ENCODE measurements at places on chromosomes 11 and 22. TPM values are rescaled to one million over a fixed set of nuclear protein-coding genes. Genes with fewer than 3 reads are reported as not detected.

CTSF gene
- total RNA-seq = 3.5 TPM

LAYN gene
- total RNA-seq = 0.89 TPM

RPS25 gene
- 1,196 TPM for total RNA-seq

OR8D1 gene
- total RNA-seq = not detected

SNAP29 gene
- 36.0 TPM for total RNA-seq

- no peak for DNase-seq
Measured at GRCh38 chr11:124470561-124471227, 25.2 kb upstream of the OR8B8 start.

DNA sequence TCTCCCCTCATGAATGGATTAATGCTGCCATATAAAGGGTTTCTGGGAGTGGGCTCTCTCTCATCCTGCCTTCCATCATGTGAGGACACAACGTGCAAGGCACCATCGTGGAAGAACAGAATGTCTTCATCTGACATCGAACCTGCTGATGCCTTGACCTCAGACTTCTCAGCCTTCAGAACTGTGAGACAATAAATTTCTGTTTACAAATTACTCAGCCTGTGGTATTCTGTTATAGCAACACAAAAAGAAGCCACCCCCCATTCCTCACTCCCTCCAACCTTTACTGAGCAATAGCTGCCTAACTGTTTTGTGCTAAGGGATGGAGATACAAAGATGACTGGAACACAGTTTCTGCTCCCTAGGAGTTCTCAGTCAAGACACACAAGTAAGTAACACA lies 106.1 kb upstream of the PLET1 start:
- no peak for DNase-seq

DNA sequence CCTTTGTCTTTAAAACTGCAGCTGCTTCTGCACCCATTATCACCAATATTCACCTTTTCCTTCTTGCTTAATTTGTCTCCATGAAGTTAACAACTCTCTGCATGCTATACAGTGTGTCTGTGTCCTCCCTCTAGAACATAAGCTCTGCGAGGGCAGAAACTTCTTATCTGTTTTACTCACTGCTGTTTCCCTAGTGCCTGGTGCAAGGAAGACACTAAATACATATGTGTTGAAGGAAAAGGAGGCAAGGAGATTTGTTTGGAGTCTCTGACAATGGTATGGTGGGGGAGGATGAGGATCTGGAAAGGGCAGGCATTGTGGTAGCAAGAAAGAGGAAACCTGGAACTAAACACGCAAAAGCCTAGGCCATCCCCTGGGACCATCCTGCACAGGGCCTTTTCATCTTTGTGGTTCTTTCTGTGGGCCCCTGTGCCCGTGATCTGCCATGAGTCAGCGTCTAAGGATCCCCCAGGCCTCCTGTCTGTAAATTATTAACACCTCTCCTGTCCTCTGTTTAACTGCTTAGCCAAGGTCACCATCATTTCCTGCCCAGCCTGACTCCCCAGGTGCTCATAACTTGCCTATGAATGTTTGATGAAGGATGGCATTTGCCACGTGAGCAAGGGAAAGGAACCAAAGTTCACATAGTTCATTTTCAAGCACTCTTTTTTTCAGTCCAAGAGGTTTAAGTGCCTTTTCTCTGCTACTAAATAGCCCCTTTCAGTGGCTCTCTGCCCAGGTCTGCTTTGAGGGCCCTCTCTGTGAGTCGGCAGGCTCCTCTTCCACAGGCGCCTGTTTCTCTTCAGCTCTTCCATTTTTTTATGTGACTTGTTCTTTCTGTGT lies 131.1 kb downstream of the RASSF10 start:
- DNase-seq = no peak

DNA sequence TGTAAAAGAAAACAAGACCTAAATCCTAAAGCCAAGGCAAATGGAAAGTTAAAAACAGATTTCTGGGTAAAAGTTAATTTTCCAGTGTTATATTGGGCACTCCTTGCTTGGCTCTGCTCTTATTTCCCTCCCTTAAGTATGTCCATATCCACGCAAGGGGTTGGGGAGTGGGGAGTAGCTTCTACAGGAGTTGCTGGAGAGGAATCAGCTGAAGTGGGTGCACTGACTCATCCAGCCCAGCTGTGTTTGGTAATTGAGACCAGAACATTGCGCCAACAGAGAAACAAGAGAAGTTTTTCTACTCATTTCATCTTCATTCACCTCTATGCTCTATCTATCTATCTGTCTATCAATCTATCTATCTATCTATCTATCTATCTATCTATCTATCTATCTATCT lies 298.4 kb upstream of the PDGFD start:
- DNase-seq = no peak

DNA sequence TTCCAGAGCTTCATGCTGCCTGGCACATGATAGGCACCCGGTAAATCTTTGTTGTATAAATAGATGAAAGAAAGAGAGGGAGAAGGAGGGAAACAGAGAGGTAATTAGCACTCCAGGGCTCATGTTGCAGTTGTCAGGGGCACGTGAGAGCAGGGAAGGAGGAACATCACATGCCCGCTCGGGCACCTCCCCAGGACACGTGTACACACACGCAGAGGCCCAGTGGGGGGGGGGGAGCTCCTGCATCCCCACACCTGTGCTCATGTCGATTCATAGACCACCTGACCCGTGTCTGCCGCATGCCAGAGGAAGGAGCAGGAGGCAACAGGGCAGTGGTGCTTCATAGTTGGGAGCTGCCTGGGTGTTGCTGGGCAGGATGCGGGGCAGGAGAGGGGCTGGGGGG lies 37.1 kb upstream of the NNMT start:
- no peak for DNase-seq

GRCh38 chr11:74819400-74819799 lies 70.8 kb downstream of the RNF169 start:
- no peak for DNase-seq

DNA sequence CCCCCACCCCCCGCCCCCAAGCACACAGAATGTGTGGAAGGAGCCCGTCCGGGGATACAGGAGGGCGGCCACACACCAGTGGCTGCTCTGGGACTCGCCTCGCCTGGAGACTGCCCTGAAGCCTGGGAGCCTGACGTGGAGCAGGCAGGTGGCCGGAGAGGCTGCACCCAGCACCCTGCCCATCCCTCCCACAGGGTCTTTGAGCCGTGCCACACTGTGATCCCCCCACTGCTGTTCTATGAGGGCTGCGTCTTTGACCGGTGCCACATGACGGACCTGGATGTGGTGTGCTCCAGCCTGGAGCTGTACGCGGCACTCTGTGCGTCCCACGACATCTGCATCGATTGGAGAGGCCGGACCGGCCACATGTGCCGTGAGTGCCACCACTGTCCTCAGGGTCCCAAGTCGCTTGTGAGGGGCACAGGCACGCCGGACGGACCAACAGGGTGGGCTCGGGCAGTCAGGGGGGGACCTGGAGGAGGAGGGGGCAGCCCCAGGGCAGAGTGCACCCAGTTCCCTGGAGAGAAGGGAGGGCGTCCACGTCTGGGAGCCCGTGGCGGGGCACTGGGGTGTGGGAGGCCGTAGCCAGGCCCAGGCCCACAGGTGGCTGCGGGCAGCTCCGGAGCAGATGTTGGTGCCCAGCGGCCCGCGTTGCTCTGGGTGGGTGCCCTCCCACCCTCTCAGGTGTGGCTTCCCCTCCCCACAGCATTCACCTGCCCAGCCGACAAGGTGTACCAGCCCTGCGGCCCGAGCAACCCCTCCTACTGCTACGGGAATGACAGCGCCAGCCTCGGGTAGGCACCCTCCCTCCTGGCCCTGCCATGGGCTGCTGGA lies 27.0 kb upstream of the MUC5B start:
- no peak for DNase-seq

- DNase-seq = no peak
Measured at GRCh38 chr22:47515384-47516125, 753.1 kb downstream of the TBC1D22A start.

DNA sequence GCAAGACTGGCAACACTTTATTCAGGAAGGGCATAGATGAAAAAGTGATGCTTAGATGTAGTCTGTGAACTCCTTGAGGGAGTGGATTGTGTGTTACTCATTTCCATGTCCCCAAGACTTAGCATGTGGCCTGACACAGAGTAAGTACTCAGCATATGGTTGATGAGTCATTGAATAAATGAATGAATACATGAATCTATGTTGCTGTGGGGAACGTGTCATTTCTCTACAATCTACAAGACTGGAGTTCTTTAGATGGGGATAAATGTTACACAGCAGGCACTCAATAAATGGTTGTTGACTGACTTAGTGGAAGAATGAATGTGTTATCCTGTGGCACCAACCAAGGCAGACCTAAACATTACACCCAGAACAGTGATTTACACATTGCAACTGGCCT lies 17.9 kb downstream of the BPIFC start:
- no peak for DNase-seq

DNA sequence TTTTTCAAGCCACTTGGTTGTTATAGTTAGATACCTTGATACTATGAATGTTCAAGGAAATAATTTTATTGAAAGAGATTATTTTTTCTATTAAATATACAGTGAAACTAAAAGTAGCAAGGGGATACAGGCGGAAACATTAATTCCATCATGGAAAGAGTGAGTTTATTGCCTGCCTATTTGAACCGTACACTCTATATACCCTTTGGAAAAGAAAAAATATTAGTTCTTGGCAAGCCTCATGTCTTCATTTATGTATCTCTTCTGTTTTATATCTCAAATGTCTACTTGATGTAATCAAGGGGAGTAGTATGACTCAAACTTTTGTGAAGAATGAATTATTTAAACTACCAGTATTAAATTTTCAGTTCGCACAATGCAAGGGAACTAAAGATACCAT lies 54.0 kb downstream of the GAS2 start:
- DNase-seq = no peak

DNA sequence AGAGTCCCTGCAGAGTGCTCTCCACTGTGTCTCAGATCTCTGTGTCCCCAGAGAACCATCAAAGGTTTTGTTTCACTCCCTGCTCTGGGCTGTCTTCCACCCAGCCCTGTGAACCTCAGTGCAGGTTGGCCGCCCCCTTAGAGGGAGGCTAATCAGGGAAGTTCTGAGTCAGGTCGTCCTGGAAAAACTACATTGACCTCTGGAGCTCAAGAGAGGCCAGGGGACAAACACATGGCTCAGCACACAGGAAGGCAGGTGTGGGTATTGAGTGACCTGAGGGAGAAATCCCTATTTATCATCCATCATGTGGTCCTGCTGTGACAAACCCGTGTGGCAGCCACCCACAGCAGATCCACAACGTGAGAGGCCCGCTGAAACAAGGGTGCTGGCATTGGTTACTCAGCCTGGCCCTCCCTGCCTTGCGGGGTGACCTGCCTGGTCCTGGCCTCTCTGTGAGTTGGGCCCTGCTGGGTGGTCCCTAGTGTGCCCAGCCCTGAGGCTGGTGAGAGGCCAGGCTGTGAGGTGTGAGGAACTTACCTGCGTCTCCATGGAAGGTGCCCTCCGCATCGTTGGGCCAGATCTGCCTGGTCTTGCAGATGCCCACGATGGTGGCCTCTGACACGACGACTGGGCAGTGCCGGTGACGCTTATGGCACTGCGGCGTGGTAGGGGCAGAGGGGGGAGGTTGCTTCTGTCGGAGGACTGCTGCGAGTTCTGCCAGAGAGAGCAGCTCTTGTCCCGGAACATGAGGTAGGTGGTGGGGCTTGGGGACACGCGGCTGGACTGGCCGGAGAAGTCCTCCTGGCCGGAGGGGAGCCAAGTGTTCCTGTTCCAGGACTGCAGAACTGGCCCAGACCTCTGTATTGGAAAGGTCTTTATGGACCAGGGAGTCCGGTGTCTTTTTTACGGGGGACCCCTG lies 669 bp upstream of the BCR start:
- no peak for DNase-seq

GRCh38 chr11:120096369-120097191 lies 41.3 kb downstream of the TRIM29 start:
- DNase-seq = no peak

DNA sequence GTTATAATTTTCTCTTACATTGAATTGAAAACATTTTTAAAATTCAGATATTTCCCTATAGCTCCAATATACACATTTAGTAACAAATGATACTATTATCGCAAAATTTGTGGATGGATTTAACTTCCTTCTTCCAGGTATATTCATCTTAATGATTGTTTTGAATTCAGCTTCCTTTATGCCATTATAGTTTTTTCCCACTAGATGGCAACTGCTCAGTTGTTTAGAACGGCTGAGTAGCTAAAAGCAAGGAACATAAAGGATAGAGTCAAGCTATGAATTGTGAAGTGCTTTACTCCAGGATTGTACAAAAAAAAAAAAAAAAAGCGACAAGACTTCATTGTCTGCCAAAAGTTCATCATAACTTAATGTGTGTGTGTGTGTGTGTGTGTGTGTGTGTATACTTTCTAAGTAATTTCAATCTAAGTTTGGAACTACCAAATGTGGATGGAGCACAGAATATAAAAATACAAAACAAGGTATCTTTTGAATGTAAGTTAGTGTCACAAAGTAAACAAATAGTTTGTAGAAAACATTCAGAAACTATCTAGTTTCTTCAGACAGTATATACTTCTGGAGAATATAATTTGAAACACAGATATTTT lies 846.4 kb downstream of the DLG2 start:
- DNase-seq = no peak

DNA sequence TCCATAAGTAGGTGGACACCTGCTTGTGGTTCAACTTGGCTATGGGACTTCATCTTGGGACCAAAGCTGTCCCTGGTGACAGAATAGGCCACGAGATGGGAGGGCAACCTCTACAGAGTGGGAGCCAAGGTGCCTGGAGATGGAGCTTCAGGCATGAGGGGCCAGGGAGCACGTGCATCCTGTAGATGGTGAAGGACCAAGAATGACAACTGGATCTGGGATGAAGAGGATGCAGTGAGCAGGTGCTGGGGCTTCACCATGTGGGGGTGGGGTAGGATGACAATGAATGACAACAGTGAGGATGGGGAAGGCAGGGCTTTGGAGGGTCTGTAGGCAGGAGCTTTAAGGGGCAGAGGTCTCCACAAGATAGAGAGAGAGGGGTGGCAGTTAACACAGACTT lies 372.0 kb upstream of the B3GAT1 start:
- DNase-seq = no peak

- DNase-seq = no peak
Measured at GRCh38 chr11:20289732-20290131, 73.8 kb upstream of the HTATIP2 start.
